ENCODE measurements at places on chromosomes 5 and 9.
A peak's percentile ranks its signal among the peaks of the same experiment; 100 is the strongest.

- no peak for DNase-seq
These were observed 4.3 kb upstream of the FAM169A start for GRCh38 chr5:74870299-74871067.

DNA sequence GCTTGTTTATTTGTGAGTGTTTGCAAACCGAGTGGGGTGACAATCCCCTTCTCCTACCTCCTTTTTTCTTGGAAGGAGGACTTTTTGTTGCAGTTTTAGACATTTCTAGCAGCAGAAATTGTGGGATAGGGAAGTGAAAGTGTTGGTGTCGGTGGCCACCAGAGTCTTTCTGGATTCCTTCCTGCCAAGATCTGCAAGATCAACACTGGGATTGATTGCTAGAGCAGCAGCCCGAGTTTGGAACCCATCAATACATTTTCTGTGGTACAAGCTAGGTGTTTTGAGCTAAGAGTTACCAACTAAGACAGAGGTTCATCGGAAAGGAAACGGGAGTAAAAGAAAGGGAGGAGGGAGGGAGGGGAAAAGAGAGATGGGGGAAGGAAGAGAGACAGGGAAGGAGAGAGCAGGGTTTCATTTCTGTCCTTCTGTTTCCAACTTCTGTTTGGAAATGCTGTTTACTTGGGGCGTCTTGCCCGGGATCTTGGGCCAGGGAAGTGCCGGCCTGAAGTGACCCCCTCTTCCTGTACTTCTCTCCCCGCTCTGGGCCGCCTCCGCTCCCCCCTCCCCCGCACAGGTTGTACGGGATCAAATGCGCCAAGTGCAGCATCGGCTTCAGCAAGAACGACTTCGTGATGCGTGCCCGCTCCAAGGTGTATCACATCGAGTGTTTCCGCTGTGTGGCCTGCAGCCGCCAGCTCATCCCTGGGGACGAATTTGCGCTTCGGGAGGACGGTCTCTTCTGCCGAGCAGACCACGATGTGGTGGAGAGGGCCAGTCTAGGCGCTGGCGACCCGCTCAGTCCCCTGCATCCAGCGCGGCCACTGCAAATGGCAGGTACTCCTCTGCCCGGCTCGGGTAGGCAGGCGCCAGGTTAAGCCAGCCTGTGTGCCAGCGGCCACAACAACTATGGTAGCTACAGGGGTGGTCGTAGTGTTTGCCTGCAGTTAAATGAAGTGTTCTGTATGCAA is 4.0 kb downstream of the ISL1 start:
- no peak for DNase-seq

GRCh38 chr5:165757791-165758190 is 2252.4 kb downstream of the MAT2B start:
- DNase-seq = no peak

DNA sequence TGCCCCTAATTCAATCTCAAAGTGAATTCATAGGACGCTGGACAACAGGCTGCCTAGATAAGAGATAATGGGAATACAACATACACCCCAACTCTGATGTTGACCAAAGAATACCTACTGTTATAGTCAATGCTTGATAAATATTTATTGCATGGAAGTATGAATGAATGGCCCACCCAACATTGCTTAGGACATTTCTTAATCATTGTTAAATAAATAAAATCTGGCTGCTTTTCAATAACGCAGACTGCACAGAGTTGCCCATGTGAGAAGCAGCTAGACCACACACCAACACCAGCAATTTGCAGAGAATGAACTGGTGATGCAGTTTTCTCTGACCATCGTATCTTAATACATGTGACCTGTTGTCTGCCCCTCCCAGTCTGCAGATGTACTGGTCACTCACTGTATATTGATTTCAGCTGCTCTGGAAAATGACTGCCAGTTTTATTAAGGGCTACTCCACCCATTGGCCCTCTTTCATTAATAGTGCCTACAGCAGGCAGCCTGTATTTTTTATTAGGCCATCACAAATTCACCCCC is 236.2 kb upstream of the WWC1 start:
- DNase-seq = no peak

DNA sequence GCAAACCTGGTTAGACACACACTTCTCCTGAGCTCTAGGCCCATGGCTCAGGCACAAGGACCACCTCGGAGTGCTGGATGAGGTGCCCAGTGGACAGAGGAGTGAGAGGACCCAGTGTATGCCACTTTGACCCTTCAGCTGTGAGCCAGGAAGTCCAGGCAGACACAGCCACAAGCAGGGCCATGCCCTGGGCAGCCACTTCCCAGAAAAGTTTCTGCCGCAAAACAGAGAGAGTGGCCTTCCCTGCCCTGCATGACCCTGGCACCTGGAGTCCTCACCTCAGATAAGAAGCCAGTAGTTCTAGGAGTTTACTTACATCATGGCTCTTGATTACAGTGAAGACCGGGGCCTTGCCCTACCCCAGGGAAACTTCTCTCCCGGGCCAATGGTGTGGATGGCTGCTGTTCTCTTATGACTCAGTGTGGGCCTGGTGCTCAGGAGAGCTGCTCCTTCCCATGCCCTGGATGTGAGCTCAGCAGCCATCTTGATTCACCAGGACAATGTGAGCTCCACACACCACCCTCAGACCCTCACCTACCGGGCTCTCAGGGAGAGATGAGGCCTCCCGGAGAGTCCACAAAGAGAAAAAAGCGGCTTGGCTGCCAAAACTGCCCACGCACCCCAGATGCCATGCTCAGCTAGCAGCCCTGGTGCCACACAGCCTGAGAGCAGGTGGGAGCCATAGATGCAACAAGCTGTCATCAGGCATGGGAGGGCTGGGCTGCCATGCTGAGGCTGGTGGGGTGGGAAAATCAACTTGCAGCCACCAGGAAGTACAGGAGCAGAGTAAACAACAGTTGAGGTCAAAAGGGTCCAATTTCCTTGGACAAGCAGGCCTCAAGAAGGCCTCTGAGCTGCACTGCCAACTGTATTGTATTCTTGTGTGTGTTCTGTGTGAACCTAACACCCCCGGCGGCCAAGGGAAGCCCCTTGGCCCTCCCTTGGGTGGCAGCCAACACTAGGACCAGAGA is 11.7 kb upstream of the IRF1 start:
- DNase-seq = peak; percentile 86

GRCh38 chr5:57681942-57682341 is 199.3 kb upstream of the ACTBL2 start:
- no peak for DNase-seq

DNA sequence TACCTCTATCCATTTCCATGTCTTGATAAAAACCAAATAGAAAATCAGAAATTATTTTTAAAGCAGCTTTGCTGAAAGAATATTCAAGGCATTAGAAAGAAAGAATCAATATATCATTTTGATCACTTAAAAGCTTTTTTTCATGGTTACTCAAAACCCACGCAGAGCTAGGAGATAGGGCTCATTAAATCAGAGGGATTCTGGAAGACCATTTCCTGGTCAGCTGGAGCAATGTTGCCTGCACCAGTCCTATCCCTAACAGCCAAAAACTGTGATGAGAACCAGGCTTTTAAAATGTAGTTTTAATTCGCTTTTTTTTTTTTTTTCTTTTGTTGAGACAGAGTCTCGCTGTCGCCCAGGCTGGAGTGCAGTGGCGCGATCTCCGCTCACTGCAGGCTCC is 72.3 kb downstream of the ARSB start:
- no peak for DNase-seq

DNA sequence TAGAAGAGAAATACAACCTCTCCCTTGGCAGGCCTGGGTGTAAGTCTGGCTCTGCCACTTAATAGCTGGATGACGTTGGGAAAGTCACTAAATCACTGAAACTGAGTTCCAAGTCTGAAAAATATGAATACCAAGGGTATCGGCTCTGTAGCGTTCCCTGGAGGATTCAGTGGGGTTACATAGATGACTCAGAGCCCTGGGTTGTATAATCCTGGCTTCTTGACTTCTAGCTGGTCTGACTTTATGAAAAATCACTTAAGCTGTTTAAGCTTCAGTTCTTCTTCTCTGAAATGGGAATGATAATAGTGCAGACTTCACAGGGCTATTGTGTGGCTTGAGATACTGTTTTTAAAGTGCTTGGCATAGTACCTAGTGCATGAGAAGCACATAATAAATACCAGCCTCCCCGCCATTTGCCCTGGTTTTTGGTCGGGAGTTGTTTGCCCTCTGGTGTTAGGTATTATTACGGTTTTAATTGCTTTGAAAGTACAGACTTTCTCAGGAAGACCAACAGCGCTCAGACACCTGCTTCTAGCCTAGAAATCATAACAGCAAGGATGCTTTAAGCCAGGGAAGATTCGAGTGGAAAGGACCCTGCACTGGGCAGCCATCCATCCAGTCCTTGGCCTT is 43.0 kb downstream of the CYFIP2 start:
- DNase-seq = no peak

GRCh38 chr5:139647506-139648204 is 494 bp upstream of the CXXC5 start:
- DNase-seq = no peak

DNA sequence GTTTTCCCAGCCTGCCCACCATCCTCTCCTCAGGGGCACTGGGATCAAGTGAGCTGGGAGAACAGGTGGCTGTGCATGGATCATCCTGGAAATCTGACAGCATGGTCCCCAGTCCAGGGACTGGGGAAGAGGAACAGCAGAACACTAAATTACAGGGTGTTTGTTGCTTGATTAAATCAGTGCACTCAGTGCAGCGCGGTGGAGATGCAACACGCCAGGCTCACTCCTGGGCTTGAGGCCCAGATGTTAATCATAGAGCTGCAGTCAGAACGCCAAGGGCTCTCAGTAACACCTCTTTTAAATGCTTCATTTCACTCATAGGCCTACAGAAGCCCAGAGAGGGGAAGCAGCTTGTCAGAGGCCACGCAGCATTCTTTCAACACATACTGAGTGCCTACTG is 14.2 kb upstream of the LARP1 start:
- peak; percentile 41 for DNase-seq

GRCh38 chr9:99139868-99140267 is 35.0 kb downstream of the TGFBR1 start:
- no peak for DNase-seq

- no peak for DNase-seq
These were observed 1.4 kb upstream of the HSDL2 start for GRCh38 chr9:112378328-112379176.

DNA sequence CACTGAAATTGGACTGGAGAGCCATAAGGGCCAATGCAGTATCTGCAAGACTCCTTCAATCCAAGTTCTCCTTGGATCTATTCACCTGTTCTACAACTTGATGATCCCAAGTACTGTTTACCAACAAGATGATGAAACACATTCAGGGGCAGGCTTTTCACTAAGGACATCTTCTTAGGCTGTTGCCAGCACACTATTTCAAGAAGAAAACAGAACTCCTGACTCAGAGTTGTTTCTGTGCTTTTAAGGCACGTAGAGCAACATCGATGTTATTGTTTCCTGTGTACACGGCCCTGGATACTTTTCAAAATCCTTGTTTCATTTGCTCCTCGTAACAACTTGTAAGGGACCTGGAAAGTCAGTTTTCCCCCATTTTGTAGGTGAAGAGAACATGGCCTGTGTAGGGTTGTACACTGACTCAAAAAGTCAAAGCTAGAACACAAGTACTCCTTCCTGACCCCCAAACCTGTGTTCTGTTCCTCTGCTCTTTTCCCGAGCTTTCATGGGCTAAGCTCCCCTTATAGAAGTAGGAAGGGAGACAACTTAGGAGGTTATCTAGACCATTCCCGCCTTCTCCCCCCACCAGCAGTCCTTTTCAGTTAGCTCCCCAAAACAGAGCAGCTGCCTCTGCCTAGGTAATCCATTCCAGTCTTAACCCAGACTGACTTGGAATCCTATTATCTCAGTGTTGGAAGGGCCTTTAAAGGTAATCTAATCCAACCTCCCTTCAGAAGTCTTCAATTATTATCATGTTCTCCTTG is 5.2 kb upstream of the MGAT1 start:
- no peak for DNase-seq

GRCh38 chr9:89434636-89435035 is 63.3 kb downstream of the SEMA4D start:
- DNase-seq = no peak

- peak; percentile 20 for DNase-seq
These were observed 15.5 kb upstream of the CTSL start for GRCh38 chr9:87710443-87710842.

DNA sequence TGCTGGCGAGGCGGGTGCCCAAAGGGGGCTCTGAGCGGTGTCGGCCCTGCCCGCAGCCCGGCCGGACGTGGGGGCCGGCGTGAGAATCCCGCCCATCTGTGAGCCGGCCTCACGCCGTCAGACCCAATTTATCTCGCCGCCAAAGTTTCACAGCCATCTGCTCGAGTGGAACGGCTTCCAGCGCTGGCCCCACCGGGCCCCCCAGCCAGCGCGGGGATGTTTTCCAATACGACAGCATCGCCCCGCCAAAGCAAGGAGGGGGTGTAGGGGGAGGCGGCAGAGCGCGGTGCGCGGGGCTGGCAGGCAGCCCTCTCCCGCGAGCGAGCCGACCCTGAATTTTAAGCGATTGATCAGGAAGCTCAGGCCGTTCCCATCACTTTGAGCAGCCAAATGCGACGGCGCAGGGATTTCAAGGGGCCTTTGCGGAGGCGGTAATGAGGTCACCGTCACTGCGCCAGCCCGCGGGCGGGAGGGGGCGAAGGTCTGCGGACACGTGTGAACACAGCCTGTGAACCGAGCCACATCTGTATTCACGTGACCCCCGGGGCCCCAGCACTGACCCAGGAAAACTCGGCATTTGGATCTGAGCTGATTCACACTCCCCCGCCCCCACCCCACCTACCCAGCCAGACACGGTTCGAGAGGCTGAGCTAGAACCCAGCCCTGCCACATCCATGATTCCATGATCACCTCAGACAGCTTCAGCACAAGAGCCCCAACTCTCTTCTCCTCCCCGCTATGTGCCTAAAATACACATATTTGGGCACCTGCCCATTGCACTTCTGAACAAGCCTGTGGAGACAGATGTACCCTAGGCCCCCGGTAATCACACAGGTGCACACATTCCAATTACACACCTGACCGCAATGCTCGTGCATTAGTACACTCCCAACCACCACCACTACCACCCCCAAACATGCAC is 47.8 kb upstream of the PSD2 start:
- no peak for DNase-seq

DNA sequence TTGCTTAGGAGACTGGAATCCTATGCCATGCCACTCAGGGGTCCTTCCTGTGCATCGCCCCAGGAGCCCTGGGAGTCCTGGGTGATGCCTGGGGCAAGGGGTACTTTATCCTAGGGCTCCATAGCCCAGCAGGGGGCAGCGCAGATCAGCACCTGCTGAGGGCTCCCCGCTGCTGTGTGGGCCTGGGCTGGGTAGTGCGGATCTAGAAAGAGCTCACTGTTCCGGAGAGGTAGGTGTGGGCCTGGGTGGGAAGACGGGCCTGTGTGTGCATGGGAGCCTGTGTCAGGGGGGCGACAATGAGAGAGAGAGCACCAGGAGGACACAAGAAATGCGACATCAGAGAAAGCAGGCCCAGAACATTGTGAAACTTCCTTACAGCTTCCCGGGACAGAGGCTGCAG is 11.4 kb upstream of the DAB2IP start:
- DNase-seq = no peak

Data from mesenteric fat pad (tissue), 1 donor.